ENCODE measurements at places on chromosomes 7 and 10.

GRCh38 chr7:74355091-74355490 is 65.9 kb downstream of the CLIP2 start:
- DNase-seq = no peak

GRCh38 chr10:119778776-119779445 is 53.1 kb downstream of the INPP5F start:
- DNase-seq = no peak

DNA sequence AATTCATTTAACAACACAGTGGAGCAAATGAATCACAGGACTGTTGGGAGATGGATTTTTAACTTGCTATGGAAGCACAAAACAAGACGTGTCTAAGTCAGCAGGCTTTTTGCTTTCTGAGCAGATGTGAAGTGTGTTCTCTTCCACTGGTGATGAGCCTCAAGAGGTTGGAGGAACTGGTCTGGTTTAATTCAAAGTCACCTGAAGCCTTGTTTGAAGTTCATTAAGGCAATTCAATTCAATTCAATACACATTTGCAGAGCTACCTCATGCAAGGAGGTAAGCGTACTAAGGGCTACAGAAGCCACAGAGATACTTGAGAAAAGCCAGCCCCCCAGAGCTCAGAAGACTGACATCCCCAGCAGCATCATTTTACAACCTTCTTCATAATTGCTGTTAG is 68.4 kb upstream of the PALS2 start:
- DNase-seq = no peak

DNA sequence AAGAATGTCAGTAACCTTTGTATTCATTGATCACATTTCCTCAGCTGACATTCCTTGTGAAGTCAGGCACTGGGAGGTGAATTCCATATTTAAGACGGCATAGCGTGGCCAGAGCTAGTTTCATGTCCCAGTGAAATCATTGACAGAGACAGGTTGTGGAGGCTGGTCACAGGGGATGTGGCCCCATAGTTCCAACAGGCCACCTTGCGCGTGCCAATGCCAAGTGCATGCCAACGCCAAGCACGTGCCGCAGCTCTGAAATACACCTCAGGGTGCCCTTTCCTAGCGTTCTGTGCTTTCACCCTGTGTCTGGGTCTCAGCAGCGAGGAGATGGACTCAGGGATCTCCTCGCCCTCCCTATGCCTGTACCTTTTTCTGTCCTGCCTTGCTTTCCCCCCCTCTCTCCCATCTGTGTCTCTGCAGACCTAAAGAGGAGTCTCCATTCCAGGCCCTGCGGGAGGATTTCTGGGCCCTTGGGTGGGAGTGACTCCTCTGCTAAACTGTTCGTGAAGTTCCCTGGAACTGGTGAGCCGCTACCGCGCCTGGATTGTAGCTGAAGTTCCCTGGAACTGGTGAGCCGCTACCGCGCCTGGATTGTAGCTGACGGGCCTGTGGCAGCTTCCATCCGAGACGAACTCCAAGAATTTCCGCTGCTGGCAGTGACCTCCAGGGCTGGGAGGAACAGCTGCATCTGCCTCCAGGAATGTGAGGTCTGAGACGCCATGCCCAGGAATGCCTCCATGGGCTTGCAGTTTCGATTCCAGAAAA is 19.7 kb downstream of the AQP1 start:
- DNase-seq = no peak

GRCh38 chr7:151400626-151401315 is 9.1 kb downstream of the WDR86 start:
- DNase-seq = no peak

GRCh38 chr10:31669357-31669756 is 259.3 kb downstream of the ARHGAP12 start:
- no peak for DNase-seq

- DNase-seq = no peak
Measured at GRCh38 chr7:123571187-123571586, 13.6 kb upstream of the NDUFA5 start.

- DNase-seq = no peak
Measured at GRCh38 chr10:132627666-132628531, 90.3 kb downstream of the INPP5A start.

DNA sequence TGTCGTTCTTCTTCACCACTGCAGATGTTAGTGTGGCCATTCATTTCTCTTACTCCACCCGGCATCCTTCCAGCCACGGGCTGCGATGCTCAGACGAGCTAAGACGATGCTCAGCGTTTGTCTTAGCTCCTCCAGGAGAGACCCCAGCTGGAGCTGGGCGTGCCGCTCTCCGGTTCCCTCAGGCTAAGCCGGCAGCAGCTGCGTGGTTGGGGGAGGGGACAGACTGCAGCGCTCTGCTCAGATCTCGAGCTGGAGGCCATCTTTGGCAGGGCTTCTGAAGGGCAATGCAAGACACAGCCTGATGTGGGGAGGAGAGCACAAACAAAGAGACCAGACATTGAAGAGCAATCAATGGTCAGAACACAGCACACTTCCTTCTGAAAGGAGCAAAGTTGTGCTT is 4.8 kb downstream of the INA start:
- DNase-seq = no peak

- no peak for DNase-seq
Measured at GRCh38 chr10:130357951-130358350, 221.8 kb downstream of the GLRX3 start.

GRCh38 chr10:17431871-17432311 is 22.5 kb downstream of the ST8SIA6 start:
- DNase-seq = no peak

DNA sequence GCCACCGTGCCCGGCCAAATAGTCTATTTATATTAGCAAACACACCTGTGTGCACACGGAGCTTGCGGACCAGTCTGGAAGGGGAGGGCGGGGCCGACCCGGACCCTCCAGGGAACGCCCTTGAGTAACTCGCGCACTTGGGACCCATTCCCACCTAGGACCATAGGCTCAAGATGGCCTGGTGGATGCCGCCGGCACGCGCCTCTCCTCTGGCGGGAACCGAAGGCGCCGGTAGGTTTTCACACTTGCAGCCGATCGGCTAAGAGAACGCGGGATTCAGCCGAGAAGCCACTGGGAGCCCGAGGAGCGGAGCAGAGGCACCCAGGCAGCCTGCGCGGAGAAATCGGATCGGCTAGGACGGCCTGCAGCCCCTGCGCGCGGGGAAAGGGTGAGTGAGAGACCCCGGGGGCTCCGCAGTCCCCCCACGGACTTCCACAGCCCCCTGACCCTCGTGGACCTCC is 18.9 kb downstream of the IFT22 start:
- DNase-seq = no peak

GRCh38 chr7:106720641-106721040 is 59.7 kb upstream of the CCDC71L start:
- DNase-seq = no peak

DNA sequence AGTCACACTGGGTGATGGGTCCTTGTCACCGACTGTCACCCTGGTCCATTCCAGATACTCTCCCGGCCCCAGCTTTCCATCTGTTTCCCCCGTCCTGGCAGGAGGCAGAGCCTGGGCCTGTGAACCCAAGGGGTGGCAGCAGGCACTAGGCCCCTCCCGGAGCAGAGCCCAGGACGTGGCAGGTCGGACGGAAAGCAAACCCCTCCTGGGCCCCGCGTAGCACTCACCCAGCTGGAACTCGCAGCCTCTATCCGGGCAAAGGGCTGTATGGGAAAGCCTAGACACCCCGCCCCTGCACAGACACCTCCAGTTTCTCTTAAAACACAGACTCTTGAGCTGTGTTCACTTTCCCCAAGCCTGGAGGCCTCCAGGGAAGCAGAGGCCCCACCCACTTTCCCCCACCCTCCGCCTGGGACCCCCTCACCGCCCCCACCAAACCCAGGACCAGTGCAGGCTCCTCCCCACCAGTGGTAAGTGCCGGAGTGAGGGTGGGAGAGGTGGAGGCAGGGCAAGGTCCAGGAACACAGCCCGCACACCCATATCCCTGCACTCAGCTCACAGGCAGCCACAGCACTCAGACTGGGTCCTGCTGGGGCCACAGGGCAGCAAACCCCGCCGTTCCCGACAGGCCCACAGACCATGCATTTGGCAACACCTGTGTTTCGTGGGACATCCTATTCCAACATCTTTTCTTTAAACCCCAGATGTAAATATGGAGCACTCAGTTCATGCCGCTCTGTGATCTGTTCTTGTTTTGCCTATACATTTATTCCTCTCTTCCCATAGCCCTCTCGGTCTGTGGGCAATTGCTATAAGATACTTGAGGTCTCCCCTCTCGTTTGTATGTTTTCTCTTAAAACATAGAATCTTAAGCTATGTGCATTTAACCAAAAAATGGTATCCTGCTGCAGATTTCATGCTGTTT is 98.2 kb upstream of the PDGFA start:
- peak; percentile 16 for DNase-seq

DNA sequence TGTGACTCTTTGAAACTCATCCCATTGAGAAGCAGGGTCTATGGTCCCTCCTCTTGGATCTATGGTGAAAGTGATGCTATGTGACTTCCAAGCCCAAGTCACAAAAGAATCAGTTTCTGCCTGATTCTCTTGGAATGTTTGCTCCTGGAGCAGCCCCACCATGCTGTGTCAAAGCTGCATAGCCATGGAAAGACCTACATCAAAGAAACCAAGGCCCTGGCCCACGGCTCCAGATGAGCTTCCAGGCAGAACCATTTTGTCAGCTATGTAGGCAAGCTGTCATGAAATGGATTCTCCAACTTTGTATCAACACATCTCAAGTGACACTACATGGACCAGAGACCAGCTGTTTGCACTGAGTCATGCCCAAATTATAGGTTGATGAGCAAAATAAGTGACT is 77.0 kb downstream of the AASS start:
- DNase-seq = no peak

DNA sequence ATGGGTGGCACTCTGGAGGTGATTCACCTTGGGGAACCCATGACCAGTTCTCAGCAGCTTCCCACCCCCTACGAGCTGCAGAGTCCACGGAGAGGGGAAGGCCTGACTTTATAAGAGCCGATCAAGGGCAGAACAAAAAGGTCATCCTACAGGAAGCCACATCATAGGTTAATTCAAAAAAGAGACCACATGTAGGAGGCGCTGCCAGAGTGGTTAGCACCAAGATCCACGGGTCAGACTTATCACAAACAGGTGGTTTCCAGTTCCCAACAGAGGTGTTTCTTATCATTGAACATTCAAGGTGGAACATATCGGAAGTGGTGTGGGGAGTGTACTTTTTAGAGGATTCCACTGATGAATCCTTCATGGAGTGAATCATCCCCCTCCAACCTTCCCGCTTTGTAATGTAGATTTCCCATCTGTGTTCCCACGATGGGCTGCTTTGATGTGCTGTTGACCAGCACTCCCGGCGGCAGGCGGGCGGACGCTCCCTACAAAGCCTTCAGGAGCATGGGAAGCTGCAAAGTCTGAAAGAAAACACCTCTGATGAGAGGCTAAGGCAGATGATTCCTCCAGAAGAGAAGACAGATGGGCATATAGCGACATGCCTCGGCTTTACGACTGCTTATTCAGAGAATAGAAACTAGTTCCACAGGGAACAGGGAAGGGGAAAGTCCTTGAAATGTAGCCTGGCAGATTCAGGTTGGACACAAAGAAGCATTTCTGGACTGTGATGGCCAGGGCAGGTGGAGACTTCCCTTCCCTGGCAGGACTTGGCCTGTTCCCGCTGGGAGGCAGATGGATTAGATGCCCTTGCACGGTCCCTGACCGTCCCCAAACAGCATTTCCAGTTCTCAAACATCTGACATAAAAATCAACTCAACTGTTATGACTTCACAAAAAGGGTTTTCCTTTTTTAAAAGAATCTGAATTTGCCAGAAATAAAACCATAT is 66.5 kb downstream of the AFAP1L2 start:
- no peak for DNase-seq

- no peak for DNase-seq
Measured at GRCh38 chr7:96910486-96910885, 94.9 kb upstream of the DLX6 start.

DNA sequence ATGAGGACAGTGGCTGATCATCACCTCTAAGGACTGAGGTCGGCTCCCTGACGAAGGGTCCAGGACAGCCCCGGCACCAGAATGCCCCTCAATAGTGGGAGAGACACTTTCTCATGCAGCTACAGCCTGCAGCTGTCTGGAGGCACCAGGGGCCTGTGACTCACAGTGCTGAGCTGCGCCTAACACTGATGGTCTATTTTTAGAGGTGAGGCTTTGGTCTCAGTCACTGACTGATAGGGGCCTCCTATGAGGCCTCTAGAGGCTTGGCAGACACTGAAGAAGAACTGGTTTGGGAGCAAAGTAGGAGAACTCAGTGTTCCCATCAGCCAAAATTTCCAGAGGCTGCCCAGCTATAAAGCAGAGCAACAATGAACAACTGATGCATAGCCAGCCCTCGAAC is 130.1 kb downstream of the COBL start:
- no peak for DNase-seq

DNA sequence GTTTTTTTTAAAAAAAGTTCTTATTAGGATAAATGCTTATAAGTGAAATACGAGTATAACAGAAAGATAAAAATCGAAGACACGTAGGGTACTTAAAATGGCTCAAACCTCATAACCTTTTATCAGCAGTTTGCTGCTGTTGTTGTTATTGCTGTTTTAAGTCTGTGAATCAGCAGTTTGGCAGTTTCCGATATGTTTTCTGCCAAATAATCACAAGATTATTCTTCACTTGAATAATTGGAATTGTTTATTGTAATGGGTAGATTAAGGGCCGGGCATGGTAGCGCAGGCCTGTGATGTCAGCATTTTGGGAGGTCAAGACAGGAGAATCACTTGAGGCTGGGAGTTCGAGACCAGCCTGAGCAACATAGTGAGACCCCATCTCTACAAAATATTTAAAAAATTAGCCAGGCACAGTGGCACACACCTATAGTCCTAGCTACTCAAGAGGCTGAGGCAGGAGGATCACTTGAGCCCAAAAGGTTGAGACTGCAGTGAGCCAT is 177.6 kb downstream of the VTI1A start:
- no peak for DNase-seq

- peak; percentile 30 for DNase-seq
Measured at GRCh38 chr10:7408291-7409044, 2.4 kb downstream of the SFMBT2 start.

GRCh38 chr7:115789901-115790300 is 240.7 kb downstream of the TFEC start:
- DNase-seq = no peak

- DNase-seq = peak; percentile 71
Measured at GRCh38 chr7:77331938-77332695, 84.0 kb downstream of the GSAP start.

GRCh38 chr7:129771201-129771927 is 159.8 kb downstream of the NRF1 start:
- DNase-seq = no peak

DNA sequence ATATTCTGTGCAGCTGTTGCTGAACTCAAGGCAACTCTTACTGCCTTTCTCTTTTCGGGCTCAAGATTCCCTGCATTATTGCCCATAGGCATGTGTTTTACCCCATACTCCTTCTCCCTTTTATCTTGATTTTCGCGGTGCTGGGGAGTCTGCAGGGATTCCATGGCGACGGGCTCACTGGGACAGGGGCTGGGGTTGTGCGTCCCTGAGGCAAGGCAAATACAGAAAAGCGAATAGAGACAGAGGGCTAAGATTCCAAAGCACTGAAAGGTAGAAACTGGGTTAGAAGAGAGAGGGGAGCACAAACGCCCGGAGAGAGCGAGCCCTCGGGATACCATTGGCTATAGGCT is 519 bp upstream of the RPP38 start:
- no peak for DNase-seq

All from CD4-positive, alpha-beta T cell treated with Interleukin-4 for 4 hours (primary cell).